NCI-H524 (cell line): ENCODE measurements at places on chromosomes 4 and X.

- no peak for DNase-seq
These were observed 411.1 kb downstream of the TRIML1 start for GRCh38 chr4:188550296-188550695.

GRCh38 chrX:110082161-110082560 is 79.2 kb downstream of the TMEM164 start:
- DNase-seq: no peak

GRCh38 chr4:60682901-60683300 is 517.2 kb upstream of the ADGRL3 start:
- DNase-seq: no peak

DNA sequence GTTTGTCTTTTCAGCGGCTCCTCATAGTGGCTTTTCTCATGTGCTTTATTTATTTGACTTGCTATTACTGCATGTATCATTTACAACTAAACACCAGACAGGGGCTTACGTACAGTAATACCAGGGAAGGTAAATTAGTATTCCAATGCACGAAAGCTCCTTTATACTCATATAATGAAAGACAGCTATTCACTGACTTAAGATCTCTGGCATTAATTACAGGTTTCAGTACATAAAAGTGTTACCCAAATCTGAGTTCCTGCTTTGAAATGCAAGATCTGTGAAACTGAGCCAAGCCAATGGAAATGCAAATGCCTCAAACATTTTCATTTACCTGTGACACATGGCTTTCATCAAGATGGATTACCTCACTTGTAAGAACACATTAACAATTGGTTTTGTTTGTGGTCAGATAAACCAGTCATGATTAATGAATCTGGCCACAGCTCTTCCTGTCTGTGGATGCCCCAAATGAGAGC is 107.2 kb downstream of the ANAPC4 start:
- no peak for DNase-seq

DNA sequence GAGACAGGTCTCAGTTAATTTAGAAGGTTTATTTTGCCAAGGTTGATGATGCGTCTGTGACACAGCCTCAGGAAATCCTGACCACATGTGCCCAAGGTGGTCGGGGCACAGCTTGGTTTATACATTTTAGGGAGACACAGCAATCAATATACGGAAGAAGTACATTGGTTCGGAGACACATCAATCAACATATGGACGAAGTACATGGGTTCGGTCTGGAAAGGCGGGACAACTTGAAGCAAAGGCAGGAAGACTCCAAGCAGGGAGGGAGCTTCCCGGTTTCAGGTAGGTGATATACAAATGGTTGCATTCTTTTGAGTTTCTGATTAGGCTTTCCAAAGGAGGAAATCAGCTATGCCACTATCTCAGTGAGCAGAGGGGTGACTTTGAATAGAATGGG is 225.2 kb upstream of the ZFP42 start:
- no peak for DNase-seq

DNA sequence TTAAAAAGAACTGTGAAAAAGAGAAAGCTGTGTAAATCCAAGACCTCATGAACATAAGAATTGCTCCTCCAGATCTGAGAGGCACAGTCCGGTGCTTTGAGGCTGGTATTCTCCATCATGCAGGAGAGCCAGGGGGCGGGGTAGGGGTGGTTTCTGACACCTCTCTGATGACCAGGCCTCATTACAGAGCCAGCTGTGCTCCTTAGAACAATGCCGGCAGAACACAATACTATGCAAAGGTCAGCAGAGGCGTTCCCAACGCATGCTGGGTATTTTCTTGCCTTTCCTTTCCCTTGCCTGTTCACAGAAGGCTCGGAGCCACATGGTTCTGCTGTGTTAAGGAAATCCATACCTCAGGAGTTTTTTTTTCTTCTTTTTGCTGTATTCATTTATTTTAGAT is 91.2 kb upstream of the SOD3 start:
- no peak for DNase-seq

DNA sequence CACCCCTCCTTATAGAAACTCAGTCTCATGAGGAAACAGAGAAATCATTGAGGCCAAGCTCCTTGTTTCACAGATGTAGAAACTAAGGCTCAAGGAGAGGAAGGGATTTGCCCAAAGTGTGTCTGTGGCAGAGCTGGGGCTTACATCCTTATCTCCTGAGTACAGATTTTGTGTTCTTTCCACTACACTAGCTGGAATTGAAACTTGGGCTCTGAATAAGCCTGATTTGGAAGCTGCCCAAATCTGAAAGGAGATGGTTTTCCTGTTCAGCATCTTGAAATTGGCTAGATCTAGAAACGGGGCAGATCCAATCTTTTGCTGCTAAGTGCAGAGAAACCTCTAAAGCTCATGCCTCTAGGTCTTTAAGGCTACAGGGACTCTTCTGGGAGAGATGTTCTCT is 24.3 kb downstream of the AWAT2 start:
- DNase-seq: no peak

DNA sequence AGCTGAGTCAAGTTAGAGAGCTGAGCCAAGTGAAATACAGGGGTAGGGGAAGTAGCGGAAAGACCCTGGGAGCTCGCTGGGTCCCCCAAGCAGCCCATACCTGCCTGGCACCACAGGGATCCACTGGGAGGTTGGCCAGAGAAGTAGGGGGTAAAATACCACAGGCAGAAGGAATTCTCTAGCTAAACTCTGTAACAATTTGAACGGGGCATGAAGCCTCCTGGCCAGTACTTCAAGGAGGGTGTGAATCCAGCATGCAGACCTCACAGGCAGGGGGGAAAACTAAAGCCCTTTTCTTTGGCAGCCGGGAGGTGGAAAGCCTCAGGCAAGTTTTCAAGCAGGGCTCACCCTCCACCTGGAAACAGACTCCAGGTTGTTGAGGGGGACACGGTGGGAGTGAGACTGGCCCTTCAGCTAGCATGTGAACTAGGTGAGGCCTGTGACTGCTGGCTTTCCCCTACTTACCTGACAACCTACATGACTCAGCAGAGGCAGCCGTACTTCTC is 3.7 kb upstream of the UGT2A1 start:
- no peak for DNase-seq

DNA sequence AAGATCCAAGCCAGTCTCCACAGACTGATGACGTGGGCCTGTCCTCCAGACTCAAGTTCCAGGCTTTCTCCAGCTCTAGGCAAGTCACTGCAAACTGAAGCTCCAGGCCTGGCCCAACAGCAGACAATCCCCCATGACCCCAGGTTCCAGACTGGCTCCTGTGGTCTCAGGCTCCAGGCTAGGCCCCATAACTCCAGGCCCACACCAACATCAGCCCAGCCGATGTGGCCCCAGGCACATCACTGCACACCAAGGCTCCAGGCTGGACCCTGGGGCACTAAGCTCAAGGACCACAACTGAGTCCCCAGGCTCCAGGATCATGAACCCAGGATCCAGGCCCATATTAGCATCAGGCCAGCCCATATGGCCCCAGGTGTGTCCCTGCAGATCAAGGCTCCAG is 143.6 kb downstream of the COX7B2 start:
- no peak for DNase-seq
